ENCODE measurements at places on chromosomes 4 and X.

GRCh38 chr4:140239311-140239710 is 85.3 kb upstream of the MAML3 start:
- H3K4me3 ChIP-seq = no peak overlapping the region
- DNase-seq = no peak
- H3K4me1 ChIP-seq = peaks cover 62% of the 10 kb centered on the region

GRCh38 chrX:93591398-93591797 is 82.0 kb downstream of the NAP1L3 start:
- no peaks in the 10 kb centered on the region for H3K27me3 ChIP-seq
- no peak for DNase-seq
- H3K4me1 ChIP-seq = no peaks in the 10 kb centered on the region
- H3K36me3 ChIP-seq = no peaks in the 10 kb centered on the region

GRCh38 chr4:40564815-40565483 is 64.7 kb downstream of the RBM47 start:
- H3K4me1 ChIP-seq = peaks cover 7% of the 10 kb centered on the region
- no peaks in the 10 kb centered on the region for H3K27me3 ChIP-seq

DNA sequence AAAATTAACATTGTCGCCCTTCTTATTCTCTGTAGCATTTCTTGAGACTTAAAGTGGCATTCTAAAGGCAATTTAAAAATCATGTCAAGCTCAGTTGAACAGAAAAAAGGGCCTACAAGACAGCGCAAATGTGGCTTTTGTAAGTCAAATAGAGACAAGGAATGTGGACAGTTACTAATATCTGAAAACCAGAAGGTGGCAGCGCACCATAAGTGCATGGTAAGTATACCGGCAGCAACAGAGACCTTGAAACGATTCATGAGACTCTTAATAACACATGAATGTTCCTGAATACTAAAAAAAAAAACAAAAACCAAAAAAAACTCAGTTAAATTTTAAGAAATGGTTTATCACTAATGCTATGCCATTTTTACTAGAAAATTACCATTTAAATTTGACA is 82.4 kb upstream of the HPRT1 start:
- H3K4me3 ChIP-seq = no peak overlapping the region
- H3K36me3 ChIP-seq = peaks cover 17% of the 10 kb centered on the region
- H3K27ac ChIP-seq = no peak overlapping the region

DNA sequence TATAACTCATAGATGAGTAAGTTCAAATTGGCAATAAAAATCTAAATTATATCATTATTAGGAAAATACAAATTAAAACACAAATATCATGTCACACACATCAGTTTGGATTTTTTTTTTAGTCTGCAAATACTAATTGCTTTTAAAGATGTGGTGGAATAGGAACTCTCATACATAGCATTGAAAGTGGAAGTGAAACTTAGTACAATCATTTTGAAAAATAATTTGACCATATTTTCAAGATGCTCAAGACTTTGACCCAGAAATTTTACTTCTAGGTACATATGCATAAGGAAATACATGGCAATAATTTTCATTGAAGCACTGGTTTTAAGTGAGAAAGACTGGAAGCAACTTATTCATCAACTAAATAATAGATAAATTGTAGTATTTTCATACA is 147.5 kb upstream of the SMIM31 start:
- H3K27ac ChIP-seq = no peak overlapping the region
- no peaks in the 10 kb centered on the region for H3K36me3 ChIP-seq
- no peak for DNase-seq
- H3K27me3 ChIP-seq = no peaks in the 10 kb centered on the region
- no peak overlapping the region for H3K4me3 ChIP-seq

GRCh38 chrX:40544343-40545266 is 36.2 kb upstream of the ATP6AP2 start:
- H3K36me3 ChIP-seq = no peaks in the 10 kb centered on the region
- no peak overlapping the region for H3K4me3 ChIP-seq
- no peaks in the 10 kb centered on the region for H3K27me3 ChIP-seq

GRCh38 chrX:68685685-68686084 is 38.2 kb downstream of the STARD8 start:
- H3K4me3 ChIP-seq = peak overlapping the region; percentile 25
- peaks cover 10% of the 10 kb centered on the region for H3K4me1 ChIP-seq
- no peaks in the 10 kb centered on the region for H3K36me3 ChIP-seq
- H3K27me3 ChIP-seq = peaks cover 13% of the 10 kb centered on the region
- no peak for DNase-seq
- no peak overlapping the region for H3K27ac ChIP-seq
